ENCODE measurements at places on chromosomes 1 and 21.

DNA sequence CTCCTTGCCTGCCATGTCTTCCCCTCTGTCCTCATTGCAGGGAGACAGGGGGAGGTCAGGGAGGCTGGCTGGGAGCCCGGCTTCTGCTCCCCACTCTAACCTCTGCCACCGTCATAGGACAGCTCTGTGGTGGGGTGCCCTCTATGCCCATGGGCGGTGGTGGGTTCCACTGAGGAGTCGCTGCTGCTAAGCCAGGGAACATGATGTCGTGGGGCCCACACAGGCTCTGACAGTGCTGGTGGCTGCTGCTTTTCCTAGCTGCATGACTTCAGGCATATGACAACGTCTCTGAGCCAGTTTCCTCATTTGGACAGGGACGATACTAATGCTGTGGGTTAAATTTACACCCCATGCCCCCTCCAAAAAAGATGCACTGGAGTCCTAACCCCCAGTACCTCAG lies 14.7 kb downstream of the KCNA10 start:
- no peak for DNase-seq

GRCh38 chr1:225747566-225747965 lies 30.1 kb upstream of the SRP9 start:
- no peak for DNase-seq

DNA sequence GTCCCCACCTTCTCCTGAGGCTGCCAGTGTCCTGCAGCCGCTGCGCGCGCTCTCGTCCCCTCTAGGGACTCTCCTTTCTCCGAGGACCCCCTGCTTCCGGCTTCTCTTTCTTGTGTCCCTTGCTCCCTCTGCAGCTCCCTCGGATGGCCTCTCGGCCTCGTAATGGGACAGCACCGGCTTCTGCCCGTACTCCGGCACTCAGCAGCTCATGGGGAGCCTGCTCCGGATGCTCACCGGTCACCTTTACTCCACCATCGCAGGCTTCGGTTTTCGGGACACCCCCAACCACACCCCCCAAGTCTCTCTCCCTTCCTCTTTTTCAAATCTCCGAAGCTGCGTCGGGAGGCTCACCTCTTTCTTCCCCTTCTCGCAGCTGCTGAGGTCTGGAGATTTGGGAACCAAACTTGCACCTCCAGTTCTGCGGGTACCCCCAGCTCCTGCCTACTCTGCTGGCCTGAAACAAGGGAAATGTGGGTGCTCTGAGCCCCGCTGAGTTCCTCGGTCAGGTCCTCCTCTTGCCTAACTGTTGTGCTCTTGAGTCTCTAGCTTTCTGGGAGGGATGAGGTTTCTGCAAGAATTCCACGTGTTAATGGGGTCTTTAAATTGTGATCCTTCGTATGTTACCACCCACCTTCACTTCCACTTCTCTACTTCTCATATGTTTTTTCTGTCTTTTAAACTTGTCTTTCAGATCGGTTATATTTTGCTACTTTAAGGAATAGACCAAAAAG lies 930 bp downstream of the CDC14A start:
- no peak for DNase-seq

- DNase-seq: no peak
These were observed 3.3 kb downstream of the FNDC10 start for GRCh38 chr1:1596493-1597274.

GRCh38 chr1:183215936-183216335 lies 29.9 kb downstream of the LAMC2 start:
- no peak for DNase-seq

DNA sequence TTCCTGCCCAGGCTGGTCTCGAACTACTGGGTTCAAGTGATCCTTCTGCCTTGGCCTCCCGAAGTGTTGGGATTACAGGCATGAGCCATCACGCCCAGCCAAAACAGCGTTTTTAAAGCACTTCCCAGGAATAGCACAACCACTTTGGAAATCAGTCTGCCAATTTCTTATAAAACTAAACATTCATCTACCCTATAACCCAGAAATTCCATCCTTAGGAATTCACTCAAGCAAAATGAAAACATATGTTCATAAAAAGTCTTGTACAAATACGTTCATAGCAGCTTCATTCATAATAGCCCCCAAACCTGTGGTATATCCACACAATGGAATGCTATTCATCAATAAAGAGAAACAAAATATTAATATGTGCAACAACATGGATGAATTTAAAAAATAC lies 36.1 kb downstream of the PHC2 start:
- DNase-seq: no peak

- DNase-seq: no peak
These were observed 42.1 kb upstream of the CASZ1 start for GRCh38 chr1:10838541-10838940.

GRCh38 chr1:21241771-21242581 lies 48.3 kb downstream of the ECE1 start:
- DNase-seq: no peak

- peak; percentile 37 for DNase-seq
These were observed 101.1 kb downstream of the RAVER2 start for GRCh38 chr1:64845831-64846425.

DNA sequence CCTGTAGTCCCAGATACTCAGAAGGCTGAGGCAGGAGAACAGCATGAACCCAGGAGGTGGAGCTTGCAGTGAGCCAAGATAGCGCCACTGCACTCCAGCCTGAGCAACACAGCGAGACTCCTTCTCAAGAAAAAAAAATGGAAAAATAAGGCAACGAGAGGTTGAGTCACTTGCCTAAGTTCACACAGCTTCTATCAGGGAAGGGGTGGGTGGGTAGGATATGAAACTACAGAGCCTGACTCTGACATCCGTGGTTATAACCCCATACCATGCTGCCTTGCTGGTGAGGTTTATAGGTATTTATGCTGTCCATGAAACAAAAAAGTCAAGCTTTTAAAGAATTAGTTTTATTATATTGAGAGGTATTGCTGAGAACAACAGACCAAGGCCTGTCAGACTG lies 61.5 kb upstream of the RAB4A start:
- no peak for DNase-seq

- peak; percentile 60 for DNase-seq
These were observed 94.3 kb downstream of the ADGRL4 start for GRCh38 chr1:78911956-78912880.

GRCh38 chr1:203380420-203381150 lies 29.7 kb upstream of the FMOD start:
- no peak for DNase-seq

All from cardiac fibroblast (primary cell).